ENCODE measurements at places on chromosomes 12 and 14.
A peak's percentile ranks its signal among the peaks of the same experiment; 100 is the strongest.

- DNase-seq = no peak
Observed at GRCh38 chr14:70665448-70666360, 24.0 kb downstream of the TTC9 start.

DNA sequence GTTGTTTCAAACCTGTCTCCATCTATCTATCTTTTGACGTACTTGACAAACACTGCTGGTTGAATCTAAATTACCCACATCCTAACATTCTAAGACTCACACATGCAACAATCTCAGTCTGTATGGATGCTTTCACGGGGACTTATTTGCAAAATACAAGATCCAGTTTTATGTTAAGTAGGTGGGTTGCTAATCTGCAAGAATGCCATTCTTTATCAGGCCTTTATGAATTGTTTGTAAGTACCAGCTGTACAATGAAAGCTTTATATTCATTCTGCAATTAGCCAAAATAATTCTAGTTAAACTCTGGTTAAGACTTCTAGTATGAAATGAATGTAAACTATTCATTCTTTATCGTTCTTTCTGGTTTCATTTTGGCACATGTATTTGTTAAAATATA, 135.1 kb downstream of the NAV3 start:
- no peak for DNase-seq

- peak; percentile 59 for DNase-seq
Observed at GRCh38 chr12:80187660-80188090, 88.3 kb downstream of the OTOGL start.

- no peak for DNase-seq
Observed at GRCh38 chr12:118058881-118059280, 2.1 kb downstream of the WSB2 start.
